Transverse colon (tissue), 4 donors: ENCODE measurements at places on chromosomes 12 and 14. TPM values are rescaled to one million over a fixed set of nuclear protein-coding genes. Genes with fewer than 3 reads are reported as not detected.

DNA sequence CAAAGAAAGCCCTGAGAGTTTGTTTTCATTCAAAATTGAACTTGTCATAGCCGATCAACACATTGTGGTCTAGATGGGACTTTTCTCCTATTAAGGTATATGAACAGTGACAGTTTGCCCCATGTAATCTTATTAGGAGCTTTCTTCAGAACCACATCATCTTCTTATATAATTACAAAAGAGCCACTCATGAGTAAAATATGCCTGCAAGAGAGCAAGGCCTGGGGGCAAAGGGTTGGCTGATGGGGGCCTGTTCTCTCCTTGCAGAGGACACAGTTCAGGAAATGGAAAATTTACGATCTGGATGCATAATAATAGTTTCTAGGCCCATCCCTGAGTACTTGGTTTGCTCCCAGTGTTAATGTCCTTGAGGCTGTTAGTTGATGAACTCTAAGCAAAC lies 87.8 kb downstream of the FLRT2 start:
- H3K27me3 ChIP-seq, result no peaks in the 10 kb centered on the region
- no peak overlapping the region for H3K4me3 ChIP-seq
- no peak for DNase-seq
- no peaks in the 10 kb centered on the region for H3K36me3 ChIP-seq

KRT86 gene
- total RNA-seq, result not detected

DNA sequence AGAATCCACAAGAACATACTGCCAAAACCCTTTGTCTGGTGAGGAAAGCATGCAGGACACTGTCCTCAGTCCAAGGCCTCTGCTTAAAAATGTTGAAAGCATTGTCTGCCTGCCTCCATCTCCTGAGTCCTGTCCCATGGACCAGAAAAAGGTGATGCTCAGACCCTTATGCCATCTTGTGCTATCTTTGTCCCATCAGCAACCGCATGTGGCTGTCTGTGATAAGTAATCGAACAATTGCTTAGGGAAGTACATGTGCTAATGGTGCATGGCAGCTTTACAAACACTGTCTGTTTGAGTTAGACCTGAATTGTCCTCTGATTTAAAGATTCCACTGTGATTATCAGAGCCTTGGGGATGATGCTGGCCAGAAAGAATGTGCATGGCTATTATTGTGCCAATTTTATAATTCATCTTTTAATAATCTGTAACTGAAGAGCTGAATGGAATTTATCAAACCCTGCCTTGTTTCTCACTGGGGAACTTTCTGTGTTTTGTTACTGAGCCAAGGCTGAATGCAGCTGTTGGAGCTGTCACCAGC lies 177.5 kb downstream of the DACT1 start:
- DNase-seq, result no peak
- no peak overlapping the region for H3K4me3 ChIP-seq
- H3K27me3 ChIP-seq, result no peaks in the 10 kb centered on the region

DNA sequence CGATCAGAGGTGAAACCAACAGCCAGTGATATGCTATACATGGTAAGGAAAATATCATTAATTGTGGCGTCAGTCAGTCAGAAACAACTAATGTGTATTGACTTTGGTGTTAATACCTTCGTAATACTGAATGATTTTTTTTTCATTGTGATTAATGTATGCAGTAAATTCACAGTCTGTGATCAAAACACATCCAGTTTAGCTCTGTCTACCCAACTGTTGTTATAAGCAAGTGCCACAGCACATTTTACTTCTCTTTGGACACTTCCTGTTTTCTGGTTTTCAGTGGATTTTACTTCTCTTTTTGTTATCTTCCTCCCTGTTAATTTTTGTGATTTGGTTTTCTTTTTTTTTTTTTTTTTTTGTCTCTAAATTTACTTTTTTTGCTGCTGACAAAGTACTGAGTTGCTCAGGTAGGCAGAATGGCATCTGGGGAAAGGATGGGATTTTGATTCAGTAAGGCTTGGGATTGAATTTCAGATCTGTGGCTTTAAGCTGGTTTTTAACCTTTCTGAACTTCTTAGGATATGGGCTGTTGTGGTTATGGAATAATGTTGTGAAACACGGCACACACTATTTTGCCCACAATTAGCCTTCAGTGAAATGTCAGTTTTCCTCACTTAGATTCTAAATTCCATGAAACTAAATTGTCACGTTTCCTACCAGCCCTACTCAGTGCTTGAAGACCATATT lies 604 bp downstream of the GLIPR1 start:
- H3K4me1 ChIP-seq, result peaks cover 11% of the 10 kb centered on the region
- peak overlapping the region; percentile 12 for H3K4me3 ChIP-seq
- H3K27me3 ChIP-seq, result no peaks in the 10 kb centered on the region
- no peak for DNase-seq

DNA sequence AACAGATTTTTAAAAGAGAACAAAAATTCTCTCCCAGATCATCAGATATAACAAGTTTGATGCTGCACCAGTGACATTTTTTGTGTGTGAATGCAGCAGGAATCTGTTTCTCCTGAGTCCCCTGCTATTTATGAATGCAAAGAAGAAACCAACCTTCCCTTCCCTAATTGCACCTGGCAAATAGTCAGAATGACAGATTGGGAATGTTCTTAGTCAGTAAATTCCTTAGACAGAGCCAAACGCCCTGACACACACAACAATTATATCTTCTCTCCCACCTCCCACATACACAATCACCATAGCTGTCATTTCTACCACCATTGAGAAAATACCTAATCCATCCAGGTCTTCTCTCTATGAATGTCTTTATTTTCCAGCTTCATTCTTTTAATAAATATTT lies 174.4 kb downstream of the ALG10B start:
- no peaks in the 10 kb centered on the region for H3K36me3 ChIP-seq
- no peak overlapping the region for H3K27ac ChIP-seq
- no peaks in the 10 kb centered on the region for H3K4me1 ChIP-seq
- DNase-seq, result no peak

DNA sequence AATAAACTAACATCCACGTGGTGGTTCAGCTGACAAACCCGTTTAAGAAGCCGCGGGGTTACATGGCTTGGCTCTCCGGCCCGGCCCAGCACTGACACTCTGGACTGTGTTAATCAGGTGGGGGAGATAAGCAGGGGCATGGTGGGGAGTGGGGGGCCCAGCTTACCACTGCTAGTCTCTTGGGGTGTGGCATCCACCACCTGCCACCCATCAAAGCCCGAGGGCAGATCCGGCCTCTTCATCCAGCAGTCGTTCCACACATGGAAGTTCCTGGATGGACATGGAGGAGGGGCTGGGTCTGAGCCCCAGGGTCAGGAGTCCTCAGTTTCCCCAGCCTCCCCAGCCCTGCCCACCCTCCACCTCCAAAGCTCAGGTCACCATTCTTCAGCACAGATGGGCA lies 4.9 kb downstream of the TGM1 start:
- H3K4me1 ChIP-seq, result no peaks in the 10 kb centered on the region
- no peaks in the 10 kb centered on the region for H3K27me3 ChIP-seq
- DNase-seq, result no peak
- H3K27ac ChIP-seq, result no peak overlapping the region
- H3K36me3 ChIP-seq, result no peaks in the 10 kb centered on the region

GRCh38 chr14:23123419-23123818 lies 4.4 kb upstream of the CEBPE start:
- H3K27ac ChIP-seq, result no peak overlapping the region
- peak; percentile 90 for DNase-seq
- H3K36me3 ChIP-seq, result no peaks in the 10 kb centered on the region
- H3K27me3 ChIP-seq, result no peaks in the 10 kb centered on the region
- H3K4me3 ChIP-seq, result no peak overlapping the region

DNA sequence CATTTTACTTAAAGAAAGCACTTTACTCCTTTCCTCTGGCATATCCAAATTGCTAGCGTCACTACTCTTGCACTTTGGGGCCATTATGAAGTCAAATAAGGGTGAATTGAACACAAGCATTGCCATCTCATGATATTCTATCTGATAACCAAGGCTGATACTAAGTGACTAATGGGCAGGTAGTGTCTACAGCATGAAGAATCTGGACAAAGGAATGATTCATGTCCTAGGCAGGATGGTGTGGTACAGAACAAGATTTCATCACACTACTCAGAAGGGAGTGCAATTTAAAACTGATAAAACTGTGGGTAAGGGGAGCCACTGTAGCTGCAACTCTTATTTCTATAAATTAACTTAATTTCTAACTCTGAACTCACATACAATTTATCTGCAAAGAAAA lies 7.7 kb upstream of the SLC6A15 start:
- H3K27me3 ChIP-seq, result no peaks in the 10 kb centered on the region
- no peak for DNase-seq
- H3K27ac ChIP-seq, result no peak overlapping the region
- no peaks in the 10 kb centered on the region for H3K36me3 ChIP-seq
- H3K4me1 ChIP-seq, result no peaks in the 10 kb centered on the region

COX8C gene
- not detected for total RNA-seq

DNA sequence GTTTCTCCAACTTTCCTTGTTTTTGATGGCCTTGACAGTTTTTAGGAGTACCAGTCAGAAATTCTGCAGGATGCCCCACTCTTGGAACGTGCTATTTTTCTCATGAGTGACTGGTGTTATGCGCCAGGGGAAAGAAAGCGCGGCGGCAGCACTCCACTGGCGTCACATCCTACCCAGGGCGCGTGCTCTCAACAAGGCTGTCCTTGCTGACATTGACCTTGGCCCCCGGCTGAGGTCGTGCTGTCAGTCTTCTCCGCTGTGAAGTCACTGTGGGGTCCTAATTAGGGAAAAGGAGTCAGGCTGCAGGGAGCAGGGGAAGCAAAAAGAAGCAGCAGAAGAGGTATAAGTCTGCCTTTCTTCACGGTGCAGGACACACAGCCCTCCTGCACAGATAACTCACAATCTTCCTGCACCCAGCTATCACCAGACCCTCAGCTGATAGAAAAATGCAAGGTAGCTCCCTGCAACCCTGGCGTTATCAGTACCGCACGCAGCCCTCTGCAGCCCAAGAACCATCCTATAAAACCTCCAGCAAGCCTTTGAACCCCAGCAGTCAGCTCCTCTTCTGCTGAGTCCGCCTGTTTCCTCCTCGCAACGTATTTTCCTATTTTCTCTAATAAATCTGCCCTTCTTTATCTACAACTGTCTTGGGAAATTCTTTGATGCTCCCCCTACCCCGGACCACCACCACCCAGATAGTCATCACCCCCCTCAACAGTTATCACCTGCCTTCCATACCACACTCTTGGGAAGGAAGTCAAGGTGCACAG lies 48.0 kb upstream of the C14orf180 start:
- no peak overlapping the region for H3K27ac ChIP-seq
- H3K4me1 ChIP-seq, result no peaks in the 10 kb centered on the region
- H3K27me3 ChIP-seq, result no peaks in the 10 kb centered on the region
- no peaks in the 10 kb centered on the region for H3K36me3 ChIP-seq

- H3K4me1 ChIP-seq, result peaks cover 5% of the 10 kb centered on the region
- no peaks in the 10 kb centered on the region for H3K27me3 ChIP-seq
- peak within 1 kb of the TSS; percentile 66 for H3K27ac ChIP-seq
- DNase-seq, result peak; percentile 22
Observed at GRCh38 chr14:91244501-91244901, at the start of gene GPR68. Gene GPR68 (minus strand): TSS chr14:91244704. CDS start chr14:91235050, 9,654 bp downstream.

- no peak overlapping the region for H3K27ac ChIP-seq
- DNase-seq, result peak; percentile 2
- no peaks in the 10 kb centered on the region for H3K27me3 ChIP-seq
- H3K4me3 ChIP-seq, result no peak overlapping the region
Observed at GRCh38 chr12:2642896-2643425, 151.8 kb upstream of the FKBP4 start.

E2F7 gene
- total RNA-seq, result 0.79 TPM

DNA sequence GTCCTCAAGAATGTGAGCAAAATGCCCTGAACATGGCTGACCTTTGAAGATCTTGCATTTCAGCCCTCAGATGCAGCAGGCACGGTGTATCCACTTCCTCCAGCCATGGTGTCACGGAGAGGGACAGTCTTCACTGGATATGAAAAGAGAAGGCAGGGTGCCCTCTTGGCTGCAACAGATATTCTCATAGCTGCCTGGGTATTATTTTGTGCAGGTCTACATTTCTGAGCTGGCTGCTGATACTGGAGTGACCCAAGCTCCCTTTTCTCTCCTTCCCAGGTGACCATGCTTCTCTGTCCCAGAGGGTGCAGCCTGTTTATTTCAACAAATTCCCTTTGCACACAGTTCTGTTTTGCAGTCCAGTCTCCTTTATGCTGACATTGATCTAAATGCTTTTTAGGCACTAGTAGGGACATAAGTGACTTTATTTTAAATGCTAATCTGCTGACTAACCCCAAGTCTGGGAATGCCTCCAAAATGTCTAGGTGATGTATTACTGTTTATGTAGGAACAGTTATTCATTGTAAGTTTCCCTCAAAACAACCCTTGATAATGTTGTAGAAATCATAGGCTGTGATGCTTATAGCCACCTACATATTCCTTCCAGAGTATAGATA lies 17.4 kb upstream of the PYGL start:
- no peaks in the 10 kb centered on the region for H3K27me3 ChIP-seq
- peaks cover 29% of the 10 kb centered on the region for H3K4me1 ChIP-seq
- H3K36me3 ChIP-seq, result no peaks in the 10 kb centered on the region
- no peak for DNase-seq
- peak overlapping the region; percentile 68 for H3K27ac ChIP-seq
- H3K4me3 ChIP-seq, result no peak overlapping the region

- H3K27me3 ChIP-seq, result no peaks in the 10 kb centered on the region
- DNase-seq, result no peak
- no peak overlapping the region for H3K4me3 ChIP-seq
- peaks cover 20% of the 10 kb centered on the region for H3K4me1 ChIP-seq
Observed at GRCh38 chr12:111450676-111451075, 45.0 kb downstream of the SH2B3 start.

DNA sequence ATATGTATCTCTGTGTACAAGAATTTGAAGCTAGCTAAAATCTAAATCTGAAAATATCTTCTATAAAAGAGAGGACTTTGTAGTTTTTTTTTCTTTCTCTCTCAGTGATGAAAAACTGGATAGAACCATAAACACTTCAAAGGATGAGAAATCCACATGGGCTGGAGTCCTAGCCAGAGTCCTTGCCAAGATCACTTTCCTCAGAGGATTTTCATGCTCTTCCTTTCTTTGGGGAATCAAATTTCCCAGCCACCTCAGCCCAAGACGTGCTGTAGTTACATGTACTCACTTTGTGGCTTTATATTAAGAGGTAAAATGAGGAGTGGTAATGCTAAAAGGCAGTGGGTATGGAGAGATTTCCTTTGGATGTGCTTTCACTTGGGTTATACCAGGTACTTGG lies 110.3 kb downstream of the SLC38A1 start:
- DNase-seq, result no peak
- H3K4me1 ChIP-seq, result peaks cover 5% of the 10 kb centered on the region
- H3K4me3 ChIP-seq, result no peak overlapping the region
- H3K27ac ChIP-seq, result peak overlapping the region; percentile 72
- no peaks in the 10 kb centered on the region for H3K36me3 ChIP-seq

RTN1 gene
- not detected for total RNA-seq
